ENCODE measurements at places on chromosomes 3 and 15.
A peak's percentile ranks its signal among the peaks of the same experiment; 100 is the strongest.

DNA sequence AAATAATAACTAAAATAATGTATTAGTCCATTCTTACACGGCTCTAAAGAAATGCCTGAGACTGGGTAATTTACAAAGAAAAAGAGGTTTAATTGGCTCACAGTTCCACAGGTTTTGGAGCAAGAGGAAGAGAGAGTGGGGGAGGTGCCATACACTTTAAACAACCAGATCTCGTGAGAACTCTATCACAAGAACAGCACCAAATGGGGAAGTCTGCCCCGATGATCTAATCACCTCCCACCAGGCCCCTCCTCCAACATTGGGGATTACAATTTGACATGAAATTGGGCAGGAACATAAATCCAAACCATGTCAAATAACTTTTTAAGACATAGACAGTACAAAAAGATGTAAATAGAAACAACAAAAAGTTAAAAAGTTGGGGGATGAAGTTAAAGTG lies 63.2 kb downstream of the ILDR1 start:
- DNase-seq, result no peak

- DNase-seq, result peak; percentile 8
Measured at GRCh38 chr3:25661694-25662437, 2.8 kb downstream of the TOP2B start.

- DNase-seq, result no peak
Measured at GRCh38 chr15:91936182-91936775, 82.8 kb downstream of the SLCO3A1 start.

DNA sequence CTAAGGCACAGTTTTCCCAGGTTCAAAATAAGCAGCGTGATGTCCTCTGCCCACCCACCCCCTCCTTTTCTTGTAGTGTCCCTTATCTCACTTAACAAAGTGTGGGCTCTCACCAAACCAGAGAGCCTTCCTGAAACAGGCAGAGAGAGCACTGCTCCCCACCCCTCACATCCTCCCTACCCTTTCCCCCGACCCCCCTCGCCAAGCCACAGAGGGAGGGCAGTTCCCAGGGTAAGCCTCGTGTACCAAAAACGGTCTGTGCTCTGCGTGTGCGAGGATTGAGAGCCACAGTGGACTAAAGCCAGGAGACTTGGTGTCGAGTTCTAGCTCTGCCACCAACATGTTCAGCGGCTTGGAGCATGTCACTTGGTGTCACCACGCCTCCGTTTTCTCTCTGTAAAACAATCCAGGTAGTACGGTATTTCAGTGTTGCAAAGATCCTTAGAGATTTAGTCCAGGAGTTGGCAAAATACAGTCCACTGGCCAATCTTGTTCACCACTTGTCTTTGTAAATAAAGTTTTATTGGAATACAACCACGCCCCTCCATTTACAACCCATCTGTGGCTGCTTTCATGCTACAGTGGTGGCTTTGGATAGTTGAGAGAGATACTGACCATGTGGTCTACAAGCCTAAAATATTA lies 249.9 kb downstream of the OPA1 start:
- DNase-seq, result no peak

DNA sequence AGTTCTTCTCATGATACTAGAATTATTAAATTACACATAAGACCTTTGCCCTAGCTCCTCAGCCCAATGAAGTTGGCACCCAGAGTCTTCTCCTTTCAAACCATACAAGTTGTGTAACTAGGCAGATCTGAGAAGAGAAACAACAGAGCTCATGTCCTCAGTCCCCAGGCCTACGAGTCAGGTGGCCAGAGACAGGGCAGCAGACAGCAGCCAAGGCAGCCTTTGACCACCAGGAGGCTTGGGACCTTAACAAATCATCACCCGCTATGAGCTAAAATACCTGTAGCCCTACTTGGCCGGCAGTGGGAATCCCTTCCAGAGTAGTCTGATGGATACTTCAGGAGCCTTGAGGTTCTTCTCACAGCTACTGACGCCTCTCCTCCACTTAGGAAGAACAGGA lies 18.3 kb downstream of the STIMATE start:
- no peak for DNase-seq

- no peak for DNase-seq
Measured at GRCh38 chr15:31485911-31486461, 159.4 kb downstream of the KLF13 start.

DNA sequence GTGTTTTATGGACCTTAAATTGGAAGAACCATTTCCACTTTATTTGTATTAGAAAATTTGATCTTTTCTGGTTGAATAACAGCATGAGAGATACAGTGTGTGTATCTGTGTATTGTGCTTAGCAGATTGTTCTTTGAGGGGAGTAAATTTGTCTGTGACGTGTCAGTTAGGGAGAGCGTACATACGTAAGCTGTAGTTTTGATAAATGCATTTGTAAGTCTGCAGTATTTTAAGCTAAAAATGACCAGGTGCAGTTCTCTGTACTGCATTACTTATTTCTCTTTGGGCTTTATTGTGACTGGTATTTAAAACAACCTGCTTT lies 264.8 kb downstream of the ROBO2 start:
- no peak for DNase-seq

- no peak for DNase-seq
Measured at GRCh38 chr3:72163809-72164634, 379.1 kb upstream of the PROK2 start.

DNA sequence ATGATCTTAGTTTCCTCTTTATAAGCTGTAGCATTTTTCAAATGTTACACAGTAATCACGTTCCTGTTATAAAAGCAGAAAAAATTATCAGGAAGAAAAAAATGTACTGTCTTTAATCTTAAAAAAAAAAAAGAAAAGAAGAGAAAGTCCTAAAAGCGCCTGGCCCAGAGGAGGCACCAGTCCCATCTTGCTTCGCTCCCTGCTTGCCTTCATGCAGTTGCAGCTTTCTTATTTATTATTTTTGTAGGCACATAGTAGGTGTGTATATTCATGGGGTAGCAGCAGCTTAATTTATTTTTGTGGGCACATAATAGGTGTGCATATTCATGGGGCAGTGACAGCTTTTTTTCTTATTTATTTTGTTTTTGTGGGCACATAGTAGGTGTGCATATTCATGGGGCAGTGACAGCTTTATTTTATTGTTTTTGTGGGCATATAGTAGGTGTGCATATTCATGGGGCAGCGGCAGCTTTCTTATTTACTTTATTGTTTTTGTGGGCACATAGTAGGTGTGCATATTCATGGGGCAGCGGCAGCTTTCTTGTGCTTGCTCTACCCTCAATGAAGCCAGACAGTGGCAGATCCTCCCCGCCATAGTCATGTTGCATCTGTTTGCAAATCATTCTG lies 5.5 kb upstream of the EHD4 start:
- no peak for DNase-seq

GRCh38 chr3:154728285-154728684 lies 298.3 kb upstream of the GPR149 start:
- no peak for DNase-seq

DNA sequence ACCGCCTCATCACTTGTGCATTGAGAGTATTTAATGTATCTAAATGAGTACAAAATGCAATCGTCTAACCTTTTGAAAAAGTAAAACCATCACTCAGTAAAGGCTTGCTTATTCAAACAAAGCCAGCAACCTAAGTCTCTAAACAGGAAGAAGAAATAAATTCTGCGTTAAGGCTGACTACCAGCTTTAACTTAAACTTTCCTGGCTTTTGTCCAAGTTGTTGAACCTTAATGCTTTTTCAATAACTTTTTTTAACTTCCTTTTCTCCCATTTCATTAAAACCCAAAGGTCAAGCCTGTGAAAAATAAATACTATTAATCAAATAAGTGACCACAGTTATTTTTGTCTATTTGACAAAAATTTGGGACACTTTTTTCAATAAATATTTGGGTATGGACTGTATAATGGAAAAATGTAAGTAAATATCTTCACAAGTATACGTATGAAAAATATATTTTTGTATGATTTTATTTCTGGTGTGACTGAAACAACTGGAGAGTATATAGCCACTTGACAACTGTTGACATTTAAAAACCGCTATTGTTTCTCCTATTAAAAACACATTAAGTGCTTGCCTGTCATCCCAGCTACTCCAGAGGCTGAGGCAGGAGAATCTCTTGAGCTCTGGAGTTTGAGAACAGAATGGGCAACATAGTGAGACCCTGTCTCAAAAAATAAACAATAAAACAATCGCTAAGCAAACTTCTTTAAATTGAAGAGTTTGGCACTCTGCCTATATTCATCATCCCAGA lies 2.9 kb downstream of the KLHL24 start:
- DNase-seq, result peak; percentile 1

- peak; percentile 36 for DNase-seq
Measured at GRCh38 chr3:53744351-53744750, 101.9 kb downstream of the CHDH start.

DNA sequence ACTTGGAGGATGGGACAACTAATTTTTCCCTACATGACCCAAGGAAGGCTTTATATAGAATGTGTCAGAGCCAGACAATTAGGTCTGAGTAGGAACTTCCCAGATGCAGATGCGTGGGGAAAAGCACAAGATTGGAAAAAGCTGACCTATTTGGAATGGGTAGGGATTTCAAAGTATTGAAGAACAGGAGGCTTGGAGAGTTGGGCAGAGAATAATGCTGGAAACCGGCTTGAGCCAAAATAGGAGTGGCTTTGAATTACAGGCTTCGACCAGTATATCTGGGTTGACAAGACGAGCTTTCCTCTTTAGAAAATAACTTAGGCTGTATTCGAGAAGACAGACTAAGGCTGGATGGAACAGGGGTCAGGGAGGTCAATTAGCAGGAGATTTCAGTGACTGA lies 181.1 kb downstream of the GBE1 start:
- DNase-seq, result no peak

- DNase-seq, result no peak
Measured at GRCh38 chr3:172622156-172622555, 88.7 kb downstream of the NCEH1 start.

DNA sequence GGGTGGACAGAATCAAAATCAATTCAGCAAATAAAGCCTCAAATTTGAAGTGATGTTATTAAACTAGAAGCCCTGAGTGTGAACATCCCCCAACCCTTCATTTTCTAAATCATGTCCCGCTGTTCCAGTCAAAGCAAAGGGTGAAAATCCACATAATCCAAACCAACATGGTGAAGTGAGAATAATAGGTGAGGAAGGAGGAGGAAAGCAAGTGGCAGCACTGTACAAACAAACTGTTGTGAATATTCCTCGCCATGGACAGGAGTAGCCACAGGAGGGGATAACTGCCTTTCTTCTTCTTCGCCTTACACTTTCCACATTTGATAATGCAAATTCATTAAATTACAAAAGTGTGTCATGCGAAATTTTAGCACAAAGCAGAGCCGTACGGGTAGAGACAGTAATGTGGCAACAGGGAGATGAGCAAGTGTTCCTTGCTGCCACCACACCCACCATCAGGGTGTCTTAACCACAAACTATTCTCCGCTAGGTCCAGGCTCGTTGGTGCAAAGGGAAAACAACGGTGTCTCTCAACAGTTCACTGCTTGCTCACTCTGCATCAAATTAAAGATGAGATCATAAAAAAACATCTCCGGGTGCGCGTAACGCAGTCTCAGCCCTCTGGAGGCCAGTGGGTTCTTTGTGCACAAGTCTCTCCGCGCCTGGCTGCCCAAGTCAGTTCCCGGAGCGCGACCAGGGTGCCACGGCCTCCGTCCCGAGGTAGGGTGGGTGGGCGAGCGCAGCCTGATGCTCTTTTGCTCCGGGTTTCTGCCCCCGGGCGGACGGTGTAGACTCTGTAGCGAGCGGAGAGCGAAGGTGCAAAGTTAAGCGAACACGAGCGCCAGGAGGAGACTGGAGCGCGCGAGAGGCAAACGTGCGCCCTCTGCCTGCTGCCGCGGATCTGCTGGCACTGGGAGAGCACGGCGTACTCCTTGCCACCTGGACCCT lies 6.7 kb downstream of the EPHA3 start:
- no peak for DNase-seq

DNA sequence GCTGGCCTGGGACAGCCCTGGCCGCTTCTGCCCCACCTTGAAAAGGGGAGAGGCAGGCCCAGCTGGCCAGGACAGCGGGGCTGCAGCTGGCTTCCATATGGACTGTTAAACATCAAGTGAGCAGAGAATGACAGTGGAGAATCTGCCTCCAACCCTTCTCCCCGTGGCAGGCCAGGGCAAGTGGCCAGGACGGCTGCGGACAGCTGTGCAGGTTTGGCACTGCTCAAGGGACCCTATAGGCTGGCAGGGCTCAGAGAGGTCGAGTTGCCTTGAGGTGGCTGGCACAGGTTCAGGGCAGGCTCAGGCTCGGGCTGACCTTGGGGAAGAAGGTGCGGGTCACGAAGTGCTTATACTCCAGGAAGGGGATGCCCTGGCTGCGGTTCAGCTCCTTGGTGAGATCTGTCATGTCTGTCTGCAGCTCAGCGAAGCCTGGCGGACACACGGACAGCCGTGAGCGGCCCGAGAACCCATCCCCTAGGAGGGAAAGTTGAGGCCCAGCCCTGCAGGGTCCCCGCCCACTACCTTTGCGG lies 24.3 kb downstream of the H1-8 start:
- no peak for DNase-seq

- DNase-seq, result no peak
Measured at GRCh38 chr3:119352034-119352609, 57.9 kb downstream of the ARHGAP31 start.

DNA sequence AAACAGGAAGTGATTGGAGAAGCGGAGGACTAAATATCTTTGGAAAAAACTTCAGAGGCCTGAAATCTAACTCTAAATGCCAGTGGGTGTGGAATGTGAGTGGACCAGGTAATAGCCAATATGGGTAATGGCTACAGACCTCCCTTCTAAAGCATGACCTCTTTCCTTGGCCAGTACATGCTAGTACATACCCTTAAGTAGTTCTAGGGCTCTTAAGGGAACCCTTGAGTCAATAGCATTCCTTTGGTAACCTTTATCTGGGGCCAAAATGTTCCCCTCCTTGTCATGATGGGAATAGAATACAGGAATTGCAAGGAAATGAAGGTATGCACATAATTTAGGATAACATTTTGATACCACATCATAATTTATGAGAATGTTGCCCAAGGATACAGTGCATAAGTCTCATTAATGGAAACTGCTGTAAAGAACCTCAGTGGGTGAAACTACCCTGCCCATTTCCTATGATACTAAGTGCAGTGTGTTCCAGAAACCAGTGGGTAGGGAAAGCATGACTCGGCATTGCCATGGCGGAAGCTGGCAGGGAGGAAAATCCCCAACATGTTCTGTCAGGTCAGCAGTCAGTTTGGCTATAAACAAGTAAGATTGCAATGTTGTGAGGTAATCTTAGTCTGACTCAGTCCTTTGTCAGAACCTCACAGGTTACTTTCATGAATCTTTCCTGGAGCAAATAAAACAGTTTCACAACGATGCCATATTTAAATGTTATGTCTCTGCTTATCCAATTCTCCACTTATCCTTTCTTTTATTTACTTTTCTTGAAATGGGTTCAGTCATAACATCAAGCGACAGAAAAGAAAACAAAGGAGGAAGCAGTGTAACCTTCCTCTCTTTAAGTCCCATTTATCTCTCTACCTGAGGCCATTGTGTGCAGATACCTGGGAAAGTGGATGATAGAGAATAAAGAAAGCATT lies 23.5 kb upstream of the RAP2B start:
- DNase-seq, result peak; percentile 90

GRCh38 chr15:50813865-50814264 lies 48.4 kb upstream of the SPPL2A start:
- DNase-seq, result no peak

- no peak for DNase-seq
Measured at GRCh38 chr3:49700453-49701128, 11.2 kb downstream of the RNF123 start.

GRCh38 chr3:183529717-183530116 lies 25.8 kb downstream of the KLHL6 start:
- no peak for DNase-seq

GRCh38 chr3:155049959-155050358 lies 30.2 kb upstream of the MME start:
- DNase-seq, result no peak

Data from HT-29 (cell line).